ENCODE measurements at places on chromosomes 5 and 9.
A peak's percentile ranks its signal among the peaks of the same experiment; 100 is the strongest.

DNA sequence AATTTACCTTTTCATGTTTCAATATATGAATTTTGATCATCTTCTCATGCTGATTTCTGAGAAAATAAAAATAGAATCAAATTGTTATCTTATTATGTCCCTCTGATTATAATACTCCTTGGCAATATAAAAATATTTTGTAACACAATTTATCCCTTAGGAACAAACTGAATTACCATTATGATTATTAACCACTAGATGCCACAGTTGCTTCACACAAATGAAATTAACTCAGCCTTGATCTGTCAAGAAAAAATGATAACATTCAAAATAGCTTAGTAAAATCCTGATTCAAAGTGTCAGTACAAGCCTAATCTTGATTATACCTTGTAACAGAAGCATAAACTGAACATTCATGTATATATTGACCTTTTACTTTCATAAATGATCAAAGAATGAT is 4.8 kb upstream of the CHSY3 start:
- no peak for DNase-seq

DNA sequence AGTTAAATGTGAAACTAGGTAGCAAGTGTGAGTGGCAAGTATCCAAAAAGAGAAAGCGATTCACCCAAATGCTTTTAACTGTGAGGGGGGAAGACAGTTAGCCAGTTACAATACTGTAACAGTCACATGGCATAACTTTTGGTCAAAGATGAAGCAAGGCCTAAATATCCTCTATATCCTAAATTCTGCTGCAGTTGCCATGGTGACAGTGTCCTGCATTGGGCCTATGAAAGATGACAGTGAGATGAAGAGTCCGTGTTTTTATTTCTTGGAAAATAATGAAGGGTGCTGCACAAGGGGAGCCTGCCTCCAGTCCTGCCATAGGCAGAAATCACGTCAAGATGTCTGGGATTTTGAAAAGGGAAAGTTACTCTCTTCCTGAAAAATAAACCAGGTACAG is 534.6 kb downstream of the NTRK2 start:
- no peak for DNase-seq

- no peak for DNase-seq
Measured at GRCh38 chr5:73821003-73821402, 195.0 kb downstream of the ARHGEF28 start.

- peak; percentile 88 for DNase-seq
Measured at GRCh38 chr5:54700986-54701578, 183.5 kb downstream of the SNX18 start.

GRCh38 chr5:149206524-149207141 is 65.0 kb upstream of the AFAP1L1 start:
- DNase-seq = no peak

GRCh38 chr5:180172447-180173197 is 36.4 kb downstream of the RASGEF1C start:
- no peak for DNase-seq

Data from brain microvascular endothelial cell (primary cell).